Liver (tissue), 10 donors: ENCODE measurements at places on chromosomes 2 and 18. TPM values are rescaled to one million over a fixed set of nuclear protein-coding genes. Genes with fewer than 3 reads are reported as not detected.

Gene NCKAP5
- 2.8 TPM for total RNA-seq

Gene RIT2
- total RNA-seq: not detected

Gene ALPI
- total RNA-seq: not detected

Gene ASXL3
- total RNA-seq: 1.3 TPM

Gene MTERF4
- total RNA-seq: 36.7 TPM

Gene CD226
- 5.2 TPM for total RNA-seq

Gene OSBPL6
- 3.3 TPM for total RNA-seq

Gene STK16
- total RNA-seq: 44.3 TPM

Gene PGAP1
- 5.8 TPM for total RNA-seq

Gene INO80C
- 4.6 TPM for total RNA-seq

Gene COLEC11
- 62.7 TPM for total RNA-seq

Gene TMEM247
- total RNA-seq: not detected

Gene CPS1
- 651 TPM for total RNA-seq

Gene STK17B
- 21.8 TPM for total RNA-seq

Gene SERPINB13
- not detected for total RNA-seq

Gene GPR39
- 2.2 TPM for total RNA-seq

Gene PLEKHB2
- total RNA-seq: 34.9 TPM

Gene SERPINB2
- 1.7 TPM for total RNA-seq

Gene FLACC1
- 1.2 TPM for total RNA-seq

Gene SCN7A
- 7.9 TPM for total RNA-seq

Gene IL1RL1
- 0.75 TPM for total RNA-seq

Gene ANKRD53
- 0.50 TPM for total RNA-seq

Gene ANKRD29
- total RNA-seq: 0.28 TPM

Gene SAG
- total RNA-seq: not detected

Gene MBD5
- 15.9 TPM for total RNA-seq

Gene ASAP2
- total RNA-seq: 5.9 TPM

Gene NLRC4
- 2.1 TPM for total RNA-seq

Gene TUBA3E
- not detected for total RNA-seq

Gene STAT4
- total RNA-seq: 2.5 TPM

Gene MERTK
- 9.0 TPM for total RNA-seq

Gene ARHGAP15
- total RNA-seq: 17.9 TPM

Gene PDE11A
- 1.0 TPM for total RNA-seq

Gene LMAN2L
- total RNA-seq: 12.0 TPM

Gene VWA3B
- not detected for total RNA-seq

Gene CXCR1
- total RNA-seq: 0.33 TPM

Gene FN1
- 859 TPM for total RNA-seq

Gene IL36G
- not detected for total RNA-seq

Gene AFTPH
- 26.4 TPM for total RNA-seq

Gene GRB14
- total RNA-seq: 1.0 TPM

Gene FTCDNL1
- 2.1 TPM for total RNA-seq

Gene UGT1A5
- total RNA-seq: 1.6 TPM

Gene ZEB2
- 39.6 TPM for total RNA-seq

Gene DPYSL5
- not detected for total RNA-seq

Gene SLC5A7
- under 0.01 TPM for total RNA-seq

Gene LIMS1
- total RNA-seq: 37.1 TPM

Gene ALK
- under 0.01 TPM for total RNA-seq
